ENCODE measurements at places on chromosomes 13 and 19.

- DNase-seq, result no peak
Observed at GRCh38 chr13:100290165-100290801, 201.4 kb downstream of the PCCA start.

DNA sequence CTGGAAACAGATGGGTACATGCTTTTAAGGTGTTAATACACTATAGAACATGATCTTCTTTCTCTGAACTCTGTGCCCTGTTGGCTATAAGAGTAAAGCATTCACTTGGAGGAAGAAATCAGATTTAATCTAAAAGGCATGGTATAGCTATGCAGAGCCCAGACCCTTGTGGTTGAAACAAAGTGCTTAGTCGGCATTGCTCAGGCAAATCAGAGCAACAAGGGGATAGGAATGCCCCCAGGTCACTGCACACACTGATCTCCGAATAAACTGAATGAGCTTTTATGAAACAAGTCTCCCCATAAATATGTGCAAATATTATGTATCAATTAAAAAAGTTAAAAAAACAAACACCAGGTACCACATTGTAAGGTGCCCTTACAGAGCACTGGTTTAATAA, 52.0 kb upstream of the RGCC start:
- DNase-seq, result no peak

DNA sequence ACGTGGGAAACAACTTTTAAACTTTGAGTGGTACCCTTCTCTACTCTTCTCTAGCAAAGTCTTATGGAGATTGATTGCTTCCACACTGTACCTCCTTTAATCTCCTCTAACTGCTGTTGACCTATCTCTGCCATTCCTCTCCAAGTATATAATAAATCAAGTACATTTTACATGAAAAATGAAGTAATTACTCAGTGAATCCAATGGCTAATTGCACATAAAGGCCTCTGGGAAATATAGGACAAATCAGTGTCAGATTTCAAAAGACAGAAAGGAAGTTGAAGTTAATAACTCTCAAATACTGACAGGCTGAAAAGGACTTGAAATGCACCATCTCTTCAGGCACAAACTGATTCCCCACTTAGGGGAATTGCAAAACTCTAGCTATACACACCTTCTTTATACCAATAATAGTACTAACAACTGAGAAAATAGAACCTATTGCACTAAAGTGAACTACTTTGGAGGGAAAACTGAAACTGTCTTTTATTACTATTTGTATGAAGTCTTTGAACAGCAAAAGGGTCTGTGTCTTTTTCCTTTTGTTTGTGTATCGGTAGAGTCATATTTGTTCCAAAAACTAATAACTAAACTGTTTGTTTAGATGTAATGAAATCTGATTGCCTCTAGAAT, 701.1 kb downstream of the PCDH9 start:
- DNase-seq, result no peak

DNA sequence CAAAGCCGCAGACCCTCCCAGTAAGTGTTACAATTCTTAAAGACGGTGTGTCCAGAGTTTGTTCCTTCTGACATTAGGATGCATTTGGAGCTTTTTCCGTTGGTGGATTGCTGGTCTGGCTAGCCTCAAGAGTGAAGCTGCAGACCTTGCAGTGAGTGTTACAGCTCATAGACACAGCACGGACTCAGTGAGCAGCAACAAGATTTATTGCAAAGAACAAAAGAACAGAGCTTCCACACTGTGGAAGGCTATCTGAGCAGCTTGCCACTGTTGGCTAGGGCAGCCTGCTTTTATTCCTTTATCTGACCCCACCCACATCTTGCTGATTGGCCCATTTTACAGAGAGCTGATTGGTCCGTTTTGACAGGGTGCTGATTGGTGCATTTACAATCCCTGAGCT, 242.8 kb upstream of the SGCG start:
- DNase-seq, result no peak

DNA sequence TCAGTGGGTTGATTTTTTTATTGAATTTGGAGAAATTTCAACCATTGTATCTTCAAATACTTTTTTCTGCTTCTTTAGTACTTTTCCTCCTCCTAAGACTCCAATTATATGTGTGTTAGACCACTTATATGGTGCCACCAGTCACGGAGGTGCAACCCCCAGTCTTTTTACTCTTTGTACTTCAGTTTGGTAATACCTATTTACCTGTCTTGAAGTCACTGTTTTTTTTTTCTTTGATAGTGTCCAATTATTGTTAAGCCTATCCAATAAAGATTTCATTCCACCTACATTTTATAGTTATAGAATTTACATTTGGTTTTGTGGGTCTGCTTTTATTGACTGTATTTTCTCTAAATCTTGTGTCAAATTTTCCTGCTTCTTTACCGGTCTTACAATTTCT, 14.9 kb downstream of the ZNF283 start:
- no peak for DNase-seq

DNA sequence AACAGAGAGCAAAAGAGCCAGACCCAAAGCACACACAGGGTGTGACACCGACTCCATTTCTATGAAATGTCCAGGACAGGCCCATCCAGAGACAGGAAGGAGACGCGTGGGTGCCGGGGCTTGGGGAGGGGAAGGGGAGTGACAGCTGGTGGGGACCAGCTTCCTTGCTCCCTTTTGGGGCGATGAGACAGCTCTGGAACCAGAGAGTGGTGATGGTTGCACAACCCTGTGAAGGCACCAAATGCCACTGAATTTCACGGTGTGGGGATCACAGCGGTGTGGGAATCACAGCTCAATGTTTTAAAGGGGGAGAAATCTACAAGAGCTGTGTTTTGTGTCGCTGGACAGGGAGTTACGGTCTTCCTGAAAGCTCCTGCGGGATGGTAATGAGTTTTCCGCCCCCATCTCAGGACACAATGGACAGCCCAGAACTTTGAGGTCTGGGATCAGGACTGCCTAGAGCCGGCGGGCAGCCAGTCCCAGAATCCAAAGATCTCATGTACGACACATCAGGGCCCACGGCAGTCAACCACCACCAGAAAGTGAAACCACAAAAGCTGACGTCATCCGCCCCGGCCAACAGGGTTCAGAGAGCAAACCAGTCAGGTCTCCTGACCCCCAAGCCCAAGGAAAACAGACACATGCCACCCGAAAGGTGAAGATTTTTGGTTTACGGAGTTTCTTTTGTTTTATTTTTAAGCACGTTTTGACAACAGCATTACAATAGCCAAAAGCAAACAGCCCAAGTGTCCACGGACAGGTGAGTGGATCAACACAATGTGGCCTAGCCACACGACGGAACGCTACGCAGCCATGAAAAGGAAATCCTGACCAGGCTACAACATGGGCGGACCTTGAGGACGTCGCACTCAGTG, 7.3 kb downstream of the SGTA start:
- peak; percentile 68 for DNase-seq

- no peak for DNase-seq
Observed at GRCh38 chr19:51959791-51960190, 26.8 kb downstream of the ZNF350 start.

- DNase-seq, result no peak
Observed at GRCh38 chr13:99981735-99982035, at the start of gene ZIC2. Gene ZIC2 (plus strand): TSS chr13:99981784. CDS start chr13:99982065, 281 bp downstream.

DNA sequence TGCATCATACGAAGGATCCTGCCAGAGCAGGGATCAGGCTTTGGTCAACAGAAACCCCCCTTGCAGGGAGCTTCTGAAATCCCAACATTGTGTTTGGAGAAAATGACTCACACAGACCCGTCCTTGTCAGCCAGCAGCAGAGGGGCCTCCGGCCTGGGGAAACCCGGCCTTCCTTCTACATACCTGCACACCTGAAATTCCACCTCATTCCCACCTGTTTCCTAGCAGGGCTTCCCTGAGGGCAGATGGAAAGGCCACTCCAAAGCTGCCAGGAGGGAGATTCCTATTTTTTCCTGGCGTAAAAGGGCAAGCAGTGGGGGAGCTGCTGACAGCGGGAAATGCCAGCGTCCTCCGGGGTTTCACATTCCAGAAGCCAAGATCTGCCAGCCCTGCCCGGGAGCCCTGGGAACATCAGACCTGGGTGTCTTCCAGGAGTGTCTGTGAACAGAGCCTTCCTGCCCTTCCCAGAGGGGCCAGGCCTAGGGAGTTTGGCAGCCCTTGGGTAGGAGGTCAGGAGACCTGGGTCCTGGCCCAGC, 3.0 kb upstream of the IGFL1 start:
- peak; percentile 12 for DNase-seq

Measured in activated CD4-positive, CD25-positive, alpha-beta regulatory T cell treated with anti-CD3 and anti-CD28 coated beads, Interleukin-2, amount 50 U/mL, for 72 hours (primary cell).